ENCODE measurements at places on chromosomes 2 and 18.
A peak's percentile ranks its signal among the peaks of the same experiment; 100 is the strongest.

GRCh38 chr18:47417807-47418206 lies 166.3 kb upstream of the SKOR2 start:
- DNase-seq: no peak

DNA sequence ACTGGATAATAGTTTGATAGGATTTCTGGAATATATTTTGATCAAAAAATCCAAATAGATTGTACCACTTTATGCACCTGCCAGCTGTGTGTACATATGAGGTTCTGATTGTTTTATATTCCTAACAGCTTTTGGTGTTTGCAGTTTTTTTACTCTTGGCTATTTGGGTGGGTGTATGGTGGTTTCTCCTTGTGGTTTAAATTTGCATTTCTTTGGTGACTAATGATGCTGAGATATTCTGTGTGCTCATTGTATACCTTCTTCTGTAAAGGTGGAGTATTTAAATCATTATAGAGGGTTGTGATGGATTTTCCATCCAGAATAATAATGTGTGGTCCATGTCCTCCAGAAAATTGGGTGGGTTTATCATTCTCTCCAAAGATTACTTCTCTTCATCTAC lies 372.9 kb downstream of the THSD7B start:
- DNase-seq: no peak

DNA sequence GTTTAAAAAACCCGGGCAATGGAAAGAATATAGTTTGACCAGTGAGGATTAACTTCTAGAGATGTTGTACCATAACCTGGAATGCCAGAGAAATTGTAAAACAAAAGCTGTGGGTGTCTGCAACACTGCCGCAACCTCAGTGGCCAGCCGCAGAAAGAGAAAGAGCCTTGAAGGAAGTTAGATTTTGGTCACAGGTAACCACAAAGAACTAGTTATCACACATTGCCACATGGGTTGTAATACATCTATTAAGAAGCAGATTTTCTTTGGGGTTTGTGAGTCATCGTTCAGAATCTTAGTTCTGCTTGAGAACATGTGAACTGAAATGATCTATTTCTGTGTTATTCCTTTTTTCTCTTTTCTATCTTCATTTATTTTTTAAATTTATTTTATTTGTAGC lies 222.9 kb upstream of the AGAP1 start:
- no peak for DNase-seq

GRCh38 chr18:58223717-58224424 lies 179.8 kb downstream of the NEDD4L start:
- DNase-seq: peak; percentile 33

DNA sequence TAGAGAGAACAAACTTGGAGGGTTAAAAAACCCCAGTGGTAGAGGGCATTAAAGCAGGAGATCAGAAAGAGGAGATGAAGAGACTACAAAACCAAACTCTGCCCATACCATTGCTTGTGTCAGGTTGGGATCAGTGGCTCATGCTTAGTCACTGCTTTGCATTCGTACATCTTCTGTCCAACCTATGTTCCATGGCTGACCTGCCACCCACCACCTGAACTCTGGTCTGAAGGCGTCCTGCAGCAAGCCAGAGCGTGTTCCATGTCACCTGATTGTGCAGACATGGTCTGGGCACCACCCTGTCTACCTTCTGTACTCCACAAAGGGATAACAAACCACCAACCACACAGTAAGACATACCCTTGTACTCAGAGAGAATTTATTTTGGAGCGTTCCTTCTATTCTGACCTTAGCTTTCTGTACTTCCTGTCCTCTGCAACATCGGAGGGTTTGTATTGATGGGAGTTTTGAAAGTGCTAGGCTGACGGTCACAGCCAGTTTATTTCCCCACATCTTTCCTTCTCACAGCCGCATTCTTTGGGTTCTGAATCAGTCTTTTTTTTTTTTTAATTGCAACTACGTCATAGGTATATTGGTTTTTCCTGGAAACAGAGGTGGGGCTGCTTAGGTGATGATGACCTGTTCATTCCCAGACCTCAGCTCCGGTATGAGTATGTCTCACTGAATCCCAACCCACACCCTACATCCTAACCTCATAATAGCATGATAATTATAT lies 88.3 kb downstream of the SOWAHC start:
- no peak for DNase-seq

- DNase-seq: no peak
These were observed 208.0 kb downstream of the TFCP2L1 start for GRCh38 chr2:121076885-121077549.

GRCh38 chr18:24868311-24868710 lies 407.9 kb downstream of the HRH4 start:
- DNase-seq: no peak

DNA sequence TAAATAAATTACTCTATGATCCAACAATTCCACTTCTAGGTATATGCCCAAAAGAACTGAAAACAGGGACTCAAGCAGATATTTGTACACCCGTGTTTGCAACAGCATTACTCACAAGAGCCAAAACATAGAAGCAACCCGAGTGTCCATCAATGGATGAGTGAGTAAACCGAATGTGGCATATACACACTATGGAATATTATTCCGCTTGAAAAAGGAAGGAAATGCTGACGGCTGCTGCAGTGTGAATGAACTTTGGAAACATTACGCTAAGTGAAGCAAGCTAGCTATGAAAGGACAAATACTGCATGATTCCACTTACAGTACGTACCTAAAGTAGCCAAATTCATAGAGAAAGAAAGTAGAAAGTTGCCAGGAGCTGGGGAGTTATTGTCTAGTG lies 32.2 kb downstream of the MREG start:
- no peak for DNase-seq

DNA sequence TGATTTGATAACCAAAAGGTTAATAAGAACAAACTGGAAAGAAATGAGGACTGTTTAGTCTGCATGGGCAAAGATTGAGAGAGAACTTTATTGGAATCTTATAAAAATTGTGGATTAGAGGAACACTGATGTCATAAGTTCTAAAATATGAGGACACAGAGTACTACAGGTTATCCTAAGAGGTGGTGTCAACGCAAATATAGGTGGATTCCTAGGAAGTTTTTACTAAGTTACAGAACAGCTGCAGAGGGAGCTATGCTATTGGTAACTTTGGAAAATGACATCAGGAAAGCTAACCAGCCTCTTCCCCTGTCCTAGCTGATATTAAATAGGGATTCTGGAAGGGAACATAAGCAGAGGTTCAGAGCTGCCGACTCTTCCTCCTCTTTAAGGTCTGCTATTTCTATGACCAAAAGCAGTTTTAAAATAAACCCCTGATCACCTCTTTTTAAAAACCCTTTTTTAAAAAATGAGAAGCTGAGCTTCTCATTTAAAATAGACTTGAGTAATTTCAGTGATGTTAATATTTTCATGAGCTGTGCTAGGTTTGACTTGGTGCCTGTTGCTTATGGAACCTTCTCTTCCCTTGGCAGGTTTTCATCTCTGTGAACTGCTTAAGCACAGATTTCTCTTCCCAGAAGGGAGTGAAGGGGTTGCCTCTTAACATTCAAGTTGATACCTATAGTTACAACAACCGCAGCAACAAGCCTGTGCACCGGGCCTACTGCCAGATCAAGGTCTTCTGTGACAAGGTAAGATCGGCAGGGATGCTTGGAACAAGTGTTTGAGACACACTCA lies 34.2 kb downstream of the GRHL1 start:
- DNase-seq: no peak

Measured in kidney (tissue), 22 donors.